ENCODE measurements at places on chromosomes 2 and 18.

GRCh38 chr2:72961853-72962468, 44.6 kb downstream of the EMX1 start:
- DNase-seq: no peak

- DNase-seq: no peak
Measured at GRCh38 chr18:10690035-10690329, 164.2 kb downstream of the NAPG start.

DNA sequence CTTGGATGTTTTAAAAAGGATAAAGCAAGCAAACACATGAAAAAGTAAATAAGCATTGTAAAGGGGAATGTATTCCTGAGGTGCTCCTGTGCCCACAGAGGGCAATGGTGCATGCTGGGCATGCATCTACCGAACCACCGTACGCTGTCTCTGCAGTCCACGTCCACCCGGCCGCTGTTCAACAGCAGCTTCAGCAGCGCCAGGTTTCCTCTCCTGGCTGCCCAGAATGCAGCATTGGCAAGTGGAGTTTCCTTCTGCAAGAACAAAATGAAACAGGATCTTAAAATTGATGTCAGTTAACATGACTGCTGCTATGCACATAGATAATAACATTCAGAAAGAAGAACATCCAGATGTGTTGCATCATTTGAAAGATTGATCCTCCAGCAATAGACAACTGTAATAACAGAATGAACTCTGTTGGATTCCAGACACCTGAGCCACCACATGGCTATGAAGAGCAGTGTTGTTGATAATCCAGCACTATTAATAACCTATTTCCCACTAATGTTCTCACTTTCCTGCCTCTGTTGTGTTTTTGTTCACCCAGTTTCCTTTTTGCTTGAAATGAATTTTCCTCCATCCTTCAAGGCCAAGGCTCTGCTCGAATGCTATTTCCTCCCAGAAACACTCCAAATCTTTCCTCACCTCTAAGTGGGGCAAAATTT, 13.6 kb downstream of the ANKRD29 start:
- DNase-seq: no peak

- DNase-seq: no peak
Measured at GRCh38 chr2:207283356-207283755, 117.6 kb upstream of the KLF7 start.

- no peak for DNase-seq
Measured at GRCh38 chr2:157866202-157866601, 9.9 kb downstream of the ACVR1 start.
